Activated CD8-positive, alpha-beta memory T cell treated with anti-CD3 and anti-CD28 coated beads for 1 hour (primary cell): ENCODE measurements at places on chromosomes 1 and 21.
A peak's percentile ranks its signal among the peaks of the same experiment; 100 is the strongest.

GRCh38 chr1:22737374-22738068 is 26.9 kb downstream of the EPHB2 start:
- DNase-seq = no peak

GRCh38 chr1:54052934-54053744 is at the start of the genes TCEANC2 and TMEM59:
Gene TCEANC2, plus strand, starts transcription at chr1:54053608. Its CDS starts 815 bp downstream, at chr1:54054423.
Gene TMEM59, minus strand, starts transcription at chr1:54053204. Its CDS starts 16 bp downstream, at chr1:54053188.
- peak; percentile 90 for DNase-seq

DNA sequence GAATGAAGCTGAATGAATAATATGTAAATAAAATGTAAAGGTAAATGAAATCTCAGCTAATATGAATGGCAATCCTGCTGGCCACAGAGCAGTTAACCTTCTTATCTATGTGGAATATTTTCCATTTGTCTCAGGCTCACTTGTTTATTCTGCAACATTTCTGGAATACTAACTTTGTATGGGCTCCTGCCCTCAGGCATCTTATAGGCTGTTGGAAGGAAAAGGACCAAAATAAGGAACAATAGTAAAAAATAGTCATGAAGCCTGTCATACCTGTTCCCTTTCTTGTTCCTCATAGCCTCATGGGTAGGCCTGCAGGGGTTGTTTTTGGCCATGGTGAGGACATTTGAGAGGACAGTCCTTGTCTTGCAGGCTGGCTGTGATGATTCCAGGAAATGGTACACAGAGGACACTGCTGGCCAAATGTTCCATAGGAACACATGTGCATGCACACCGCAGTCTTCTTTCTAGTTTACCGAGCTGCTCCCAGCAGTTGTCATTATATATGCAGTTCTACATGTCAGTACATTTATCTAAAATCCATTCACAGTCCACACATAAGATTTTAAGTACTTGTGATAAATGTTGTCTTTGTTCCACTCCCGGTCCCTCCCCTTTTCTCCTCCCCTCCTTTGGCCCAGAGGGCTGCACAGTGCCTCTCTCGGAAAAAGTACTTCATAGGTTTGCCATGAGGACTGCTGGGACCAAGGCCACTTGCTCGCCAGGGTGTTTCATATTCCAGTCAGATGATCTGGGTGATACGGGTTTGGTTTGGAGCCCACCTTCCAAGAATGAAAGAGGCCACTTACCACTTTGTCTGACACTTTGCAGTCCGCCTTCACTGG is 15.2 kb upstream of the KCNQ4 start:
- no peak for DNase-seq

- DNase-seq = no peak
Observed at GRCh38 chr1:23722652-23723051, 20.6 kb upstream of the ELOA start.

DNA sequence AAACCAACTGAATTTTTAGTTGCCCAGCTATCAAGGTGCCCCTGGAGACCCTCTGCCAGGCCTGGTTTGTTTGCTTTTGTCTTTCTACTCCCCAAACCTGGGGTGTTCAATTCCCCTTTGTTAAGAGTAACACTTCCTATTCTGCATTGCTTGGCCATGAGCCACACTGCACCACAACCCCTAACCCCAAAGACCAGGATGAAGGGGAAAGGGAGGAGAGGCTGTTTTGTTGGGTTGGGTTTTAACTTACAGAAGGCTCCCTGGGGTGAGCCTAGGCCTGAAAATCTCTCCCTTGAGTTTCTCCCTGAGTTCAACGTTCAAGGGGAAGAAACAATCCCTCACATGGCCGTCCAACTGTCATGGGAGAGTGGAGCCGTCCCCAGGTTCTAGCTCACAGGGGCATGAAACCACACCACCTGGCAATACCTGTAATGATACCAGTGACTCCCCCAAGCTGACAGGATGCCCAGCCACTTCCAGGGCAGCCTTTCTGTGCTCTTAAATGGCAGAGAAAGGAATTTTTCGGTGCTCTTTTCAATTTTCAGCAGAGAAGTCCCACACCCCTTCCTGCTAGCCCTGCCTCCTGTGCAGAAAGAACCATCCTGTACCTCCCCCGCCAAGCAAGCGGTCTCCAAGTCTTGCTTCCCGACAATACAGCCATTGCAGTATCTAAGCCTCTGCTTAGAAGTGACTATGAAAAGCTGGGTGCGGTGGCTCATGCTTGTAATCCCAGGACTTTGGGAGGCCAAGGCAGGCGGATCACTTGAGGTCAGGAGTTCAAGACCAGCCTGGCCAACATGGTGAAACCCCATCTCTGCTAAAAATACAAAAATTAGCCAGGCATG is 14.9 kb downstream of the SLC45A3 start:
- no peak for DNase-seq

DNA sequence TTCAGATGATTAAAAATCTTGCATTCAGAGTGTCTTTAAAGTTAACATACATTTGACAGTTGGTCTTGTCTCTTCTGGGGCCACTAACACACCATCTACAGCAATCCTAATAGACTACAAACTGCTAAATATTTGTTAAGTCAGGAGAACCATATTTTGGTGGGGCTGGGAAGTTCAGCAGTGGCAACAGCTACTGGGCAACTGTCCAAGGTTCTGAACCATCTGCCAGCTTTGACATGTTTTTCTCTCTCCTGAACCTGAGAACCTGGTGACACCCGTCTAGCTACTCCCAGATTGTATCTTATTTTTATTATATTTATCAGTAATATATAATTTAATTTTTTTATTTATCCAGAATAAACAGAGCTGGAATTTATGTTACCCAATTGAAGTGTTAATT is 199.0 kb upstream of the DPYD start:
- DNase-seq = no peak

- DNase-seq = no peak
Observed at GRCh38 chr1:4655674-4656532, 1.5 kb downstream of the AJAP1 start.
